ENCODE measurements at places on chromosomes 3 and 15.

DNA sequence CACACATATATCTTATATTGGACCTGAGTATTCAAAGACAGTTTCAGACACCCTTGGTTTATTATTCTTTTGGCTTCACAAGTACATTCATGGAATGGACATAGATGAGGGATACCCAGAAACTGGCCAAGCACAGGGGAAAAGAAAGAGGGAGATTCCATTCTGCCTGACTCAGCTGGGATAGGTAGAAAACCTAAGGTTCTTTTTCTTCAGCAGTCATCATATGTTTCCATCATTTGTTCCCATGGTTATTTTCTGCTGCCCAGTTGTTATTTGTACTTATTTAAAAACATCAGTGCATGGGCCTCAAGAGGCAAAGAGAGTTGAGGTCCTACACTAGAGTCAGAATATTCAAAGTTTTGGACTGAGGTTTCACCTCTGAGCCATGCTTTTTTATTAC, 91.8 kb downstream of the FILIP1L start:
- DNase-seq: no peak

- no peak for DNase-seq
Observed at GRCh38 chr3:115588201-115589115, 34.9 kb upstream of the GAP43 start.

- no peak for DNase-seq
Observed at GRCh38 chr3:52533623-52534280, at the start of gene NT5DC2. Gene NT5DC2 (minus strand): TSS chr3:52533857. CDS start chr3:52533737, 120 bp downstream.

GRCh38 chr3:59850417-59850816, 800.6 kb upstream of the CFAP20DC start:
- no peak for DNase-seq

DNA sequence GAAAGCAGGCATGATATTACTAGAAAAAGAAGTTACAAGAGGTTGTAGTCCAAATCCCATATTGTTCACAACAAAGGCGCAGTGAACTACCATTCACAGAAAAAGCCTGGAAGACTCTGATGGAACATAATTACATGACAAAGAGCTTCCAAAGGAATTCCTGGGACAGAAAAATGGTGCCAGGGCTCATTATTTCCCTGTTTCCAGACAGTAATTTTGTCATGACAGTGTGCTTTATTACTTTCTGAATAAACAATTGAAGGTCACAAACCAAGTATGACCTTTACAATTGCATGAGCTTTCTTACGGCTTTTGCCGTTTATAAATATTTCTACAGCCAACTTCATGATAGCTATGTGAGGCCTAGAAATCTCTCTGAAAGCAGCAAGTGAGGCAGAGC, 61.0 kb downstream of the CYFIP1 start:
- no peak for DNase-seq

DNA sequence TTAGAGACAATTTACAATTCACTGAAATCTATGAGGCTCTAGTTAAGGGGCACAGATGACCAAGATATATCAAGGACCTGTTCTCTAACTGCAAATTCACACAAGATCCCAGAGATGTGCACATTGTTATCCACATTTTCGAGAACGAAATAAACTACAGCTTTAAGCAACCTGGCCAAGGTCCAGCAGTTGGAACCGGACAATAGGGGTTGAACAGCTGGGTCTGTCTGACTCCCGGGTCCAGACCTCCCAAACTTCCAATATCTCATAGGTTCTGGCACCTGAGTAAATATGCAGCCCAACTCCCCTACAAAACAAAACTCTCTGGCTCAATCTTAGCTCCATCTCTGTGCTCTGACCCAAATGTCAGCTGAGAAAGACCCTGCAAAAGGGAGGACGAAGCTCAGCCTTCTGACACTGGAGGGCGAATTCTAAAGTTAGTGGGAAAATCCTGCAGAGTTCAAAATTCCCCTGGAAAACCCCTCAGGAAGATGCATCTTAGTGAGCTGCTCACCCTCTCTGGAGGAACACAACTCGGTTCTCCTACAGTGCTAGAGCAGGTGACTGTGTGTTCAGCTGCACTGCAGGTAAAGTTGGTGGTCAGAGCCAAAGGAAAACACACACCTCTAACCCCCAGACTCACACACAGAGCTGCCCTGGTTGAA, 14.2 kb upstream of the SPATA12 start:
- no peak for DNase-seq

- DNase-seq: no peak
Observed at GRCh38 chr3:159773706-159774105, 214.9 kb upstream of the IL12A start.

DNA sequence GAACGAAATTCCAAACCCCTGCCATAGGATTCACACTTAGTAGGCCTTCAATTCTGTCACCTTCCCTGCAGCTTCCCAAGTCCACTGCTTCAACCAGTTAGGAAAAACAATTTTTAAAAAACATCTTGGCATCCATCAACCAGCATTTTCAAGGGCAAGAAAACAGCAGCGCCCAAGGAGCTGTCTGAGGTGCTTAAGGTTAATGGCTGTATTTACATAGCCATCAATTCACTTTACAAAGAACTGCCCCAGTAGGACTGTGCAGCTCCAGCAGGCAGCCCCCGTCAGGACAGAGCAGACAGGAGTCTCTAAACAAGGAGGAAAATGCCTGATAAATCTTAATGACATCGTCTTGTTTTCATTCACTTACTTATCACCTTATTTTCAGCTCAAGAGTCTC, 13.3 kb downstream of the TAFA4 start:
- peak; percentile 1 for DNase-seq

DNA sequence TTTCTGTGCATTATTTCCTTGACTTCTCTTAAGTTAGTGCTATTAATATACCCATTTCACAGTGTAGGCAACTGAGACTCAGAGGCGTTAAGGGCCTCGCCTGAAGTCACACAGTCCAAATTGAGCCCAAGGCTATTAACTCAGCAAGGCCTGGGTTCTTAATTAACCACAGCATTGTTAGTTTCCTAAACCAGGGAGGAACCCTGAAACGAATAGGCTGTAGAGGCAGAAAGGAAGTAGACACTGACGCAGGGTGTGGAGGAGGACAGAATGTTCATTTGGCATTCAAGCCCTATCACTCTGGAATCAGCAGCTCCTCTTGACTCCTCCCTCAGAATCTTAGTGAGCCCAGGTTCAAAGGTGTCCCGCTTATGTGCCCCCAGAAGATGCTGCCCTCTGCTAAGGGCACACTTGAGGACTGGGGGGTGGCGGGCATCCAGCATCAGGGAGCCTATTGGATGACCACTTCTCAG, 13.9 kb downstream of the ARHGEF3 start:
- DNase-seq: no peak

GRCh38 chr3:182620723-182621434, 172.4 kb upstream of the ATP11B start:
- DNase-seq: no peak

GRCh38 chr3:160192310-160193029, 32.8 kb upstream of the C3orf80 start:
- DNase-seq: no peak

GRCh38 chr3:113783463-113783862, 36.6 kb downstream of the ATP6V1A start:
- DNase-seq: no peak

- DNase-seq: no peak
Observed at GRCh38 chr15:101637516-101637915, 14.7 kb downstream of the TM2D3 start.

- no peak for DNase-seq
Observed at GRCh38 chr3:112448939-112449338, 50.3 kb downstream of the BTLA start.

- peak; percentile 45 for DNase-seq
Observed at GRCh38 chr3:150721285-150722130, 17.8 kb upstream of the ERICH6 start.

GRCh38 chr3:189838291-189838690, 207.1 kb downstream of the TP63 start:
- no peak for DNase-seq

DNA sequence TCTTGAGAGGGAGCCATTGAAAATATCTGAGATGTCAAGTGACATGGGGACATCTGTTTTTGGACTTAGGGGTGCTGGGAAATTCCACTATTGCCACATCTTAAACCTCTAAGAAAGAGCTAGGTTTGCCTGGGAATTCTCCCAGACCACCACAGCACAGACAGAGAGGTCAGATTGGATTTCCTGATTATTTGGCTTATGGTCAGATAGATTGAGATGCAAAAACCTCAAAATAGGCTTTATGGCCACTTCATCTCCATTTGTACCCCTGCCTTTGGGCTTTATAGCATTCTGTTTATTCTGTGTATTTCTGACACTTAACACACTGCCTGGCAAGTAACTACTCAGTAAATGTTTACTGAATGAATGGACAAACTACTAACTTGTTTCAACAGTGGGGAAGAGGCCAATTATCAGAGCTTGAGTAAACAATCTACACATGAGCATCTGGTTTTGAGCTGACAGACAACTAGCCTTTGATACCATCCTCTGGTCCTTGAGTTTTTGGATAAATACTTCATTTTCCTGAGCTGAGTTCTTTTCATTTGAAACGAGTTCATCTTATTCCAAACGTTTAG, 81.8 kb downstream of the TP63 start:
- no peak for DNase-seq

- no peak for DNase-seq
Observed at GRCh38 chr3:69273896-69274295, 112.0 kb downstream of the FRMD4B start.

DNA sequence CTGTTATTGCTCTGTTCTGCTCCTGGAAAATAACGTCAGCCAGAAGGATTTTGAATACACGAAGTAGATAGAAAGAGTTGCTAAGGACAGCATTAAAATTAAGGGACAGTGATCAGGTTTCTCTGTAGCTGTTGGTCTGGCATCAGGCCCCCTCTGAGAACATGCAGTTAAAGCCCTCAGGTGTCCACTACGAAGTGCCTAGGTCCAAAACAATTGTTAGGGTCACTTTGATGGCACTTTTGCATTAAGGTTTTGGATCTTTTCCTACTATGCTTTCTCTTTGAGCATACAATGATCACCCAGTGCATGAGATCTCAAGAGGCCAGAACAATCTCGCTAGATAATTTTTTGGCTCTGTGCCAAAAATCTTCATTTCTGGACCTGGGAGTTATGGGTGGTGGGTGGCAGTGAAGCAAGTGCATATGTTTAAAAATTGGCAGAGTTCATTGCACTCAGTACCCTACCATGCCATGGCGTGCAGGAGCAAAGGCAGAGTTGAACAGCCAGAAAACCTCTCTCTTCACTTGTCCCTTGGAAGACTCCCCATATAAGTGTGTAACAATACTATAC, 797.6 kb downstream of the ROBO2 start:
- DNase-seq: no peak

- no peak for DNase-seq
Observed at GRCh38 chr3:115652738-115653137, 29.4 kb downstream of the GAP43 start.

- DNase-seq: no peak
Observed at GRCh38 chr15:39623529-39623931, 42.7 kb downstream of the THBS1 start.

- DNase-seq: no peak
Observed at GRCh38 chr3:106457281-106458180, 588.7 kb upstream of the CBLB start.

DNA sequence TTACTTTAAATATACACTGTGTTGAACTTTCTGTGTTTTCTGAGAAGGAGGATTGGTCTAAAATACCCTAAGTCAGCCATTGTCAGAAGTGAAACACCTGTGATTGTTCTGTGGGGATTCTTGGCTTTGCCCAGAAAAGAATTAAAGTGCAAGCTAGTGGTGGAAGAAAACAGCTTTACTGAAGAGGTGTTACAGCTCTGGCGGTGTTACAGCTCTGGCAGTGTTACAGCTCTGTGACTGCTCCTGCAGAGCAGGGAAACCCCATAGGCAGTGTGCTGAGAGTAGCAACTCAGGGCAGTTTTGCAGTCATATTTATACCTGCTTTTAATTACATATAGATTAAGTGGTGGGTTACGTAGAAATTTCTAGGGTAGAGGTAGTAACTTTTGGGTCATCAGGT, 66.6 kb downstream of the C3orf20 start:
- DNase-seq: no peak

- DNase-seq: no peak
Observed at GRCh38 chr15:33314069-33314468, 3.3 kb downstream of the RYR3 start.

GRCh38 chr3:45944830-45945620, 1.8 kb downstream of the CXCR6 start:
- no peak for DNase-seq

- no peak for DNase-seq
Observed at GRCh38 chr3:118966700-118967099, 67.9 kb downstream of the IGSF11 start.

DNA sequence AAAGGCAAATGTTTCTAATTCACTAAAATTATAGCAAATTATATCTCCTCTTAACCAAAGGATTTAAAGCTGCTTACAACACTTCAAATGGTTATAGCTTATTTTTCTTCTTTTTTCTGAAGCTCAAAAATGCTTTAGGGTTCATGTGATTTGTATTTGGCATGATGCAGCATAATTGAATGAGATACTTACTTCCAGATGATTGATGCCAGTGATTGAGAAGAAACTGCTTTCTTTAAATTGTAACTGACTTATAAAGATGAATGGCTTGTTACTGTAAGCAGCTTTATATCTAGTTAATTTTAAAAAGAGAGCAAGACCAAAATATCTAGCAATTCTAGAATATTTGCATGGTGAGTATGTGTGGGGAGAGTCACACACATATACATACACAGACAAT, 270.7 kb upstream of the THRB start:
- no peak for DNase-seq

DNA sequence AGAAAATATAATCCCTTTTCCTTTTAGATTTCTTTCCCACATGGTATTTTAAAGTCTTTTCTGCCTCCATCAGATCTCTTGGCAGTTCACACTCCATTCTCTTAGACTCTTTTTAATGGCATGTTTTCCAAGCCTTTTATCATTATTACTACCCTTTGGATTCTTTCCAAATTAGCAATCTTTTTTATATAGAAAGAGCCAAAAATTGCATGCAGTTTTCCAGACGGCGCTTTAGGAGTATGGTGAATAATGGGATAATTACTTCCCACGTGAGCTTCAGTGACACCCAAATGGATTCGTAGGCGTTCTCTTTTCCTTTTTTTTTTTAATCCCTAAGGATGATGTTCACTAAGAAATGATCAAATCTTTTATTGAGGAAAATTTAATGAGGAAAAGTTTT, 354.8 kb upstream of the DNAJC19 start:
- DNase-seq: no peak

GRCh38 chr15:70065006-70065722, 32.6 kb downstream of the TLE3 start:
- no peak for DNase-seq

GRCh38 chr3:89580859-89581258, 473.4 kb downstream of the EPHA3 start:
- no peak for DNase-seq

DNA sequence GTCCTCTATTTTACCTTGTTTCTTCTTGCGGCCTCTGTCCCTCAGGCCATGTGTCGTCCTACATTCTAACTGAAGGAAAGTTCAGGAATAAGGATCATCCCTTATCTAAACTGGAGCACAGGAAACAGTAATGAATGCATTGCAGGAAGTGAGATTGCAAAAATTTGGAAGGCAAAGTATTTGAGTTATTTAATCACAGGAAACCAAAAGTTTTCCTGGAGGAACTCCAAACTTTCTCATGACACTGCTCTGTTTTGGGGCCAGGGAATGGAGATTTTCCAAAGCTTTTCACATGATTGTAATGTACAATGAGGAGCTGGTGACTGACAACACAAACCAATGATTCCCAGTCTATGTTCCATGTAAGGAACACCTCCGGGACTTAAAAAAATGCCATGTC, 57.8 kb upstream of the PLSCR4 start:
- peak; percentile 100 for DNase-seq

Measured in glomerular endothelial cell (primary cell).